Tibial artery (tissue), 4 donors: ENCODE measurements at places on chromosomes 16 and 17.

DNA sequence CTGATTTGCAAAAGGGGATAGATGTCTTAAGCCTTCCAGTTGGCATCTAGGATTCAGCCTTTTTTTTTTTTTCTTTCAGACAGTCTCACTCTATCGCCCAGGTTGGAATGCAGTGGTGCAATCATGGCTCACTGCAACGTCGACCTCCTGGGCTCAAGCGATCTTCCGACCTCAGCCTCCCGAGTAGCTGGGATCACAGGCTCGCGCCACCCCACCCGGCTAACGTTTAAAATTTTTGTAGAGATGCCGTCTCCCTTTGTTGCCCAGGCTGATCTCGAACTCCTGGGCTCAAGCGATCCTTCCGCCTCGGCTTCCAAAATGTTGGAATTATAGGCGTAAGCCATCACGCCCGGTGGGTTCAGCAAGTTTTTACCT, 571 bp upstream of the CCP110 start:
- no peak for DNase-seq
- no peak overlapping the region for H3K4me3 ChIP-seq
- H3K36me3 ChIP-seq, result peaks cover 5% of the 10 kb centered on the region
- H3K27me3 ChIP-seq, result no peaks in the 10 kb centered on the region

DNA sequence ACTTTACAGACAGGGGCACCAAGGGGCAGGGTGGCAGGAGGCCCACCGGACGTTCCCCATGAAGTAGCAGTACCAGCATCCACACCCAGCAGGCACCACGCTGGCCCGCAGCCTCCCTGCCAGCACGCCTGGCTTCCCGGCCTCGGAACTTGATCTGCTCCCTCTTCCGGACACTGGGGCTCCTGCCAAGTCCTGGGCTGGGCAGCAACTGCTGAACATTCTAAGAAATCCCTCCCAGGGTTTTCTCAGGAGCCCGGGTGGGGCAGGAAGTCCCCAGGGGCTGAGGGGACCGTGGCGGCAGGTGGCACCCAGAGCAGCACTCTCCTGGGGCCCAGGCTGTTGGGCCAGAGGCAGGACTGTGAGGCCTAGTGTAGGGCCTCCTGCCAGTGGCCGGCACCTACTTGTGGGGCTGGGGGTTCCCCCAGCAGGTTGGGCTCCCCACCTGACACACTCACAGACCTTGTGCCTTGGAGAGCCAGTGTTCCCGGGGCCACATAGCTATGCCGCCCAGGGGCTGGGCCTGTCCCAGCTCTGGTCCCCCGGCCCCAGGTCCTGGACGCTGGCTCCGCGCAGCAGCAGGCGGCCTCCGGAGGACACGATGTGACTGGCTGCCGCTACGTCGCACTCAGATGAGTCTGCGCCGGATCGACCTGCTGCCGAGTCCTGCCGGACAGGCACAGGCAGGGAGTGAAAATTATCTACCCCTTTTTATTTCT, 86.2 kb upstream of the CBX4 start:
- DNase-seq, result no peak
- peaks cover 79% of the 10 kb centered on the region for H3K27me3 ChIP-seq
- H3K4me3 ChIP-seq, result no peak overlapping the region
- no peaks in the 10 kb centered on the region for H3K4me1 ChIP-seq

GRCh38 chr17:37295888-37296287, 79.9 kb upstream of the C17orf78 start:
- peaks cover 15% of the 10 kb centered on the region for H3K4me1 ChIP-seq
- no peak overlapping the region for H3K4me3 ChIP-seq
- no peaks in the 10 kb centered on the region for H3K36me3 ChIP-seq
- H3K27ac ChIP-seq, result no peak overlapping the region
- no peak for DNase-seq

GRCh38 chr16:75798714-75799113, 72.4 kb upstream of the CPHXL start:
- H3K4me3 ChIP-seq, result no peak overlapping the region
- H3K27me3 ChIP-seq, result no peaks in the 10 kb centered on the region
- DNase-seq, result no peak
- H3K4me1 ChIP-seq, result no peaks in the 10 kb centered on the region
- H3K27ac ChIP-seq, result no peak overlapping the region
- no peaks in the 10 kb centered on the region for H3K36me3 ChIP-seq

DNA sequence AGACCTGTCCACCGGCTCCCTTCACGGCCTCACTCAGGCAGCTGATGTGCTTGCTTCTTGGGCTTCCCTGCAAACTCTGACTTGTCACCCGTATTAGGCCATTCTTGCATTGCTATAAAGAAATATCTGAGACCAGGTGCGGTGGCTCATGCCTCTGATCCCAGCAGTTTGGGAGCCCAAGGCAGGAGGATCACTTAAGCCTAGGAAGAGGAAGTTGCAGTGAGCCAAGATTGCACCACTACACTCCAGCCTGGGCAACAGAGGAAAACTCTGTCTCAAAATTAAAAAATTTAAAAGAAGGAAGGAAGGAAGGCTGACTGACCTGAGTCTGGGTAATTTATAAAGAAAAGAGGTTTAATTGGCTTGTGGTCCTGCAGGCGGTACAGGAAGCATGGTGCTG, 17.0 kb downstream of the SOST start:
- DNase-seq, result no peak
- H3K36me3 ChIP-seq, result no peaks in the 10 kb centered on the region
- no peak overlapping the region for H3K27ac ChIP-seq
- no peaks in the 10 kb centered on the region for H3K27me3 ChIP-seq
- no peak overlapping the region for H3K4me3 ChIP-seq
- H3K4me1 ChIP-seq, result peaks cover 27% of the 10 kb centered on the region

GRCh38 chr17:56978441-56979090, 635 bp downstream of the SCPEP1 start:
- no peaks in the 10 kb centered on the region for H3K27me3 ChIP-seq
- H3K4me1 ChIP-seq, result peaks cover 15% of the 10 kb centered on the region
- DNase-seq, result no peak
- H3K4me3 ChIP-seq, result peak overlapping the region; percentile 58

GRCh38 chr16:85162478-85163277, 50.4 kb upstream of the CIBAR2 start:
- H3K27me3 ChIP-seq, result no peaks in the 10 kb centered on the region
- peak overlapping the region; percentile 59 for H3K27ac ChIP-seq
- H3K36me3 ChIP-seq, result no peaks in the 10 kb centered on the region
- no peak overlapping the region for H3K4me3 ChIP-seq
- DNase-seq, result peak; percentile 76

DNA sequence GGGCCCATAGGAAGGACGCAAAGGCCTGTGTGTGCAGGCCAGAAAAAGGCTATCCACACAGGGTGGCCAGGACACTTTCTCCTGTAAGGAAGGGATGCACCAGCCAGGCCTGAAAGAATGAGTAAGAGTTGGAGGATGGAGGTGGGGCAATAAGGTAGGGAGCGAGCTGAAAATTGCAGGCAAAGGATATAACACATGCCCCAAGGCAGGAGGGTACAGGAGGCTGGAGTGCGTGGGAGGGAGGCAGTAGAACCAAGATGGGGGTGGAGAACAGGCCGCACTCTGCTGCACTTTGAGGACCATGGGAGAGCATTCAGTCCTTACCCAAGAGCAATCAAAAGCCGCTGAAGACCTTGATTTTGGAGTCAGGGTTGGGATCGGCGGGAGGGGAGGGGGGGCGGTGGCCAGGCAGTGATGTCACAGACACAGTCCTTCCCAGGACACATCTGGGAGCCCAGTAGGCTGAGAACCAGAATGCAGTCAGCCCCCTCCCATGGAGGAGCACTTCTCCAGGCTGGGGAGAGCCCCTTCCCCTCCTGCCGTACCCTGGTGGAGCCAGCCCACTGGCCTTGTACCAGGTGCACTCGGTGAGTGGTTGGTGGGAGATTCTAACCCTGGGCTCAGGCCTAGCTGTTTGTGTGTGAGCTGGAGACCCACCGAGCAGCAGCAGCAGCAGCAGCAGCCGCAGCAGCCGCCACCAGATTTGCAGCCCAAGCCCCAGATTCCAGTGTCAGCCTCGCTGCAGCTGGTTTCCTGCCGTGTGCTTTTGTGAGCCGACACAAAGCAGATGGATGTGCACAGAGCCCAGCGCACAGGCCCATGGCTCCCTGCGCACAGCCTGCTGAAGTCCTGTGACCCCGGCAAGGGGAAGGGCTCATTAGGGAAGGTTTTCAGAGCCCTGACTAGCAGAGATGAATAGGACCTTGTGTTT, 17.5 kb downstream of the ANKRD40 start:
- no peak overlapping the region for H3K4me3 ChIP-seq
- no peaks in the 10 kb centered on the region for H3K27me3 ChIP-seq
- DNase-seq, result no peak

GRCh38 chr17:63911657-63912100, 621 bp upstream of the CSHL1 start:
- no peaks in the 10 kb centered on the region for H3K36me3 ChIP-seq
- peaks cover 14% of the 10 kb centered on the region for H3K27me3 ChIP-seq
- no peaks in the 10 kb centered on the region for H3K4me1 ChIP-seq
- H3K27ac ChIP-seq, result no peak overlapping the region

- H3K27ac ChIP-seq, result peak overlapping the region; percentile 7
- H3K4me1 ChIP-seq, result peaks cover 5% of the 10 kb centered on the region
- H3K36me3 ChIP-seq, result peaks cover 12% of the 10 kb centered on the region
- no peak for DNase-seq
These were observed 165.0 kb downstream of the LGALS9B start for GRCh38 chr17:20302246-20302917.

DNA sequence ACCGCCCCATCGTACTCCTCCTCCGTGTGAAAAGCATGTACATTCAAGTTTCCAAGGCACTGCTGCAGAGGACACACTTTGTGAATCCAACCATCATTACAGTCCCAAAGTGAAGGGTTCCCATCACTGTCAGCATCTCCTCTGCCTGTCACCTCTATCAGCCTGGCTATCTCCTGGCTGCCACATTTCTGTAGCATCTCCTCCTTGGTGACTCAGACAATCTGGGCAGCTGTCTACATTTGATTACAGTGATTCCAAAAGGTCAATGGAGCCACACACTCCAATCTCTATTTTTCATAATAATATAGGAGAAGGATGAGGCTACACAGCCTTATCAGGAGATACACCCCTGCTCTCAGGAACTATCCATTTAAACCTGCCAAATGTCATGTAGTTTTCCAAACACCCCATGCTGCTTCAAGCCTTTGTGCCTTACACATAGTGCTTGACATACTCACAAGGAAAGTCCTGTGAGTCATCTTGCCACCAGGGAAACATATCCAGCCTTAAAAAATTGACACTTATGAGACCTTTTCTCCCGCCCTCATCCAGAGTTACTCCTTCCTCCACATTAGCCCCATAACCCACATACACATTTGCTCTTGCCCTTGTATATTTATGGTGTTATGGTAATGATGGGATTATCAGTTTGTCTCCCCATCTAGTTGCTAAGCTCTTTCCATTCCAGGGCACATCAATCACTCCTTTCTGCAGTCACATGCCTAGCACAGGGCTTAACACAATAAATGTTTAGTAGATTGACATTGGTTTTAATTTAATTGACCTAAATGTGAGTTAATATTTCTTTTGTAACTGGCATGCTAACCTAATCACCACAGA, 250.1 kb upstream of the CDH5 start:
- no peak for DNase-seq
- no peaks in the 10 kb centered on the region for H3K4me1 ChIP-seq
- H3K4me3 ChIP-seq, result no peak overlapping the region
- H3K27ac ChIP-seq, result no peak overlapping the region
- no peaks in the 10 kb centered on the region for H3K36me3 ChIP-seq
